Stimulated activated CD8-positive, alpha-beta memory T cell treated with anti-CD3 and anti-CD28 coated beads, Interleukin-7, amount 100 ng/mL, for 1 hour (primary cell): ENCODE measurements at places on chromosomes 4 and X.

DNA sequence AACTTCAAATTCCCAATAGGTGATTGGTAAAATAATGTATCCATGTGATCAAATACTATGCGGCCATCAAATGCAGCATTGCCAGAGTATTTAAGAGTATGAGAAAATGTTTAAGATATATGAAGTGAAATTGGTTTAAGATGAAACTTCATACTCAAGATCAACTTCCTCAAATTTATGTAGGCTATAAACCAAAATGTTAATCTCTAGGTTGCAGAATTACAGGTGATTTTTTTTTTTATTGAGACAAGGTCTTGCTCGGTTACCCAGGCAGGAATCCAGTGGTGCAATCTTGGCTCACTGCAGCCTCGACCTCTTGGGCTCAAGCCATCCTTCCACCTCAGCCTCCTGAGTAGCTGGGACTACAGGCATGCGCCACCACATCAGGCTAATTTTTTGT lies 25.3 kb downstream of the ACSL4 start:
- DNase-seq: no peak

DNA sequence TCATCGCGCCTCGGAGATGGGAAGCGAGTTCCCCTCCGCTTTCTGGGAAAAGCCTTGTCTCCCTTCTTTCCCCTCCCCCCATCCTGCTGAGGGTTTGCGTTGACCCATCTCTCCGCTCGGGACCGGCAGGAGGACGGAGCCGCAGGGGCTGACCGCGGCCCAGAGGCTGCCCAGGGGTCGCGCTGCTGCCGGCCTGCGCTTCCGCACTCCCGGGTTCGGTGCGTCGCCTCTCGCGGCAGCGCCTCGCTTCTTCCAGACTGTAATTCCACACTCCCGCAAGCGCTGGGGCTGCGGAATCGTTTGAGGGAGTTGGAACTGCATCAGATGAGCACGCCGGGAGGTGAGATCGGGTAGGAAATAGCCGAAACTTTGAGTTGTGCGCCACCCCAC lies 88.3 kb downstream of the BCOR start:
- no peak for DNase-seq

- DNase-seq: no peak
Measured at GRCh38 chr4:39114436-39114835, 52.4 kb downstream of the KLHL5 start.

DNA sequence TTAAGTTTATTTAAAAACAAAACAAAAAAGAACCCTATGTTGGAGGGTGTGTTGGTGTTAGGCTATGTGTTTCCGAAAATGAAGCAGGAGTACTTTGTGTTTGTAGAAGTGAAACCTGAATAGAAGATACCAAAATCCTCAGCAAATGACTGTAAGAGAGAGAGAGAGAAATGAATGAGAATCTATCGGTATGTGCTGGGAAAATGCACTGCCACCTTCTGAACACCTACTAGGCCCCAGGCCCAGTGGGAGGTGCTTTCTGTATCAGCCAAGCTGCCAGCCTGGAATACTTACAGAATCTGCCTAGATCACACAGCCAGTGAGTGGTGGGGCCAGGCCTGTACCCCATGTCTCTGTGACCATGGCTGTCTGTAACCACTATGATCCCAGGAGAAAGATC lies 14.9 kb upstream of the PIM2 start:
- DNase-seq: no peak

GRCh38 chr4:65624651-65625050 lies 45.6 kb downstream of the EPHA5 start:
- no peak for DNase-seq

DNA sequence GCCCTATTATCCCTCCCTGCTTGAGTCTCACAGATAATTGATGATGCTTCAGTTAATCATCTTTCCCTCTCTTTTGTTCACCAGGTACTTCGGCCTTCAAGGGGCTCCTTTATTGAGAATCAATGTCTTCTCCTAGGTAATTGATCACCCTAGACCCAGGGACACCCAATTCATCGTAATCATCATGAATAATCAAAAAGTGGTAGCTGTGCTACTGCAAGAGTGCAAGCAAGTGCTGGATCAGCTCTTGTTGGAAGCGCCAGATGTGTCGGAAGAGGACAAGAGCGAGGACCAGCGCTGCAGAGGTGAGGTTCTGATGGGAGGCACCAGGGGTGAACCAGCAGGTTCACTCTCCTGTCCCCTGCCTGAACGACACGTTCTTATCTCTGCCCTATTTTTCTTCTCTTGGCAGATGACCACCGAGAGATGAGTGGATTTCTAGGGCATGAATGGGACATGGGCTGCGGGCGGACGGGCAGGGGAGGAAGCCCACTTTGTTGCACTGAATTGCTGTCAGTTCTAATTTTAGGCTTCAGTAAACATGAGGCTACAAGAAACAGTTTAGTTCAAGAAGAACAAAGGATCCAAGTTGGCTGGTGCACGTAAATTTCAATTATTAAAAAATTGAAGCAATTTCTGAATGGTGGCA lies 80.5 kb downstream of the ALPK1 start:
- DNase-seq: no peak

GRCh38 chr4:53841711-53842110 lies 222.7 kb downstream of the CHIC2 start:
- no peak for DNase-seq

DNA sequence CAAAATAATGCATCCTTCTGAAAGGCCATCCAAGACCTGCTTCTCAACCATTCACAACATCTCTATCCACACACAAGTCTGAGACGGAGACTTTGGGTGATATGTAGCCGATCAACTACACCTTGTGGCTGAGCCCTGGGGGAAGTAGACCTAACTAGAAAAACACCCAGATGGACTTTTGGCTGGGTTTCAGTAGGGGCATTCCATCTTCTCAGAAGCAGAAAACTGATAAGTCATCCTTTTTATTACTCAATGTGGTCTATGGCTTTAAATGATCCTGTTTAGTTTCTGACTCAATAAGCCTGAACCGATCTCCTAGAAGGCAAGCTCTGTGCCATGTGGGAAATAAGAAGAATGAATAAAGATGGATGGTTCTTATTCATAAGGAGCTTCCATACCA lies 82.5 kb upstream of the AFF2 start:
- no peak for DNase-seq
